Activated CD4-positive, CD25-positive, alpha-beta regulatory T cell (primary cell): ENCODE measurements at places on chromosomes 2 and 18.

GRCh38 chr2:75022516-75022915 lies 64.1 kb downstream of the POLE4 start:
- DNase-seq = no peak

GRCh38 chr18:37965572-37965970 lies 400.0 kb upstream of the CELF4 start:
- no peak for DNase-seq

GRCh38 chr2:215311625-215312396 lies at the start of gene ATIC:
Gene ATIC (plus strand): TSS chr2:215312059. CDS start chr2:215312143, 84 bp downstream.
- peak; percentile 84 for DNase-seq

GRCh38 chr2:43854671-43855070 lies 15.9 kb downstream of the ABCG8 start:
- no peak for DNase-seq

GRCh38 chr2:112566104-112566503 lies 18.3 kb upstream of the CHCHD5 start:
- DNase-seq = no peak

DNA sequence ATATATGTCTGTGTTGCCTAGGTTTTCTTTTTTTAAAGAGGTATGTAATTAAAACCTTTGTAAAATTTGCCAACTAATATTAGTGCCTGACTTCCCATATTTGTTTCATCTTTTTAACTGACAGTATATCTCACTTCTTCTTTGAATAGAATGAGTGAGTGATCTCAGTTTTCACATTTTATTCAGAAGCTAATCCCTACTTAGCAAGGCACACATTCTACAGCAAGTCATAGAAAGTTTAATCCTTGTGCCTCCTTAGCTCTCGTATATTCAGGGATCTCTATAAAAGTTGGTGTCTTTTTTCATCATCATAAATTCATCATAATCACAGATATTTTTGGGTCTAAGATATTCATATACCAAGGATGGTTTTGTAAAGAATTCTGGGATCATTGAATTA lies 66.6 kb downstream of the RIF1 start:
- no peak for DNase-seq

DNA sequence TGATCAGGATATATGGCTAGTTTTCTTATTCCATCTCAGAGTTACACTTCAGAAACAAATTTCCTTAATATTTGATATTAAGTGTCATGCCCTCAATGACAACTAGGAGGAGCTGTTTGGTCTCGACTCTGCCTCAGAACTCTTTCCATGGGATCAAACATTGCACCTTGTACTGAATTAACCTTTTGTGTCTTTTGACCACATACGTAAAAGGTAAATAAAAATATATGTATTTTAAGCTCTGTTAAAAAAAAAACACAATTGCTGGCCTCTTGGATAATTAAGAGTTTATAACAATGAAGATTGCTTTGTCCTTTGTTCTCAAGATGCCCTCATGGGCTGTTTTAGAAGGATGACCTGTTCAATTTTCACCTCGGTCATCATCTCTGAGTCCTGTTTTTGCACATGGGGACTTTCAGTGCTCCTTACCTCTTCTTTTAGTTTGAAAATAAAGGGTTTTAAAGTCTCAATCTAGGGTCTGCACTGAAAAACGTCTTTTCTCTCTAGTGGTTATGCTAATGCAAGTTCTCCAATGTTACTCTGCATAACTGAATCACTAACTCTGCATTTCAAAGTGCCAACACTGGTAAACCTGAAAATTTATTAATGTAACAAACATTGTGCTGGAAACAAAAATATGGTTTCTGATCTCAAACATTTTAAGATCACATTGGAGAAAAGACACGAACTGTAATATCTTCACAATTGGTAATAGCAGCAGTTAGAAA lies 18.8 kb upstream of the FN1 start:
- DNase-seq = no peak

DNA sequence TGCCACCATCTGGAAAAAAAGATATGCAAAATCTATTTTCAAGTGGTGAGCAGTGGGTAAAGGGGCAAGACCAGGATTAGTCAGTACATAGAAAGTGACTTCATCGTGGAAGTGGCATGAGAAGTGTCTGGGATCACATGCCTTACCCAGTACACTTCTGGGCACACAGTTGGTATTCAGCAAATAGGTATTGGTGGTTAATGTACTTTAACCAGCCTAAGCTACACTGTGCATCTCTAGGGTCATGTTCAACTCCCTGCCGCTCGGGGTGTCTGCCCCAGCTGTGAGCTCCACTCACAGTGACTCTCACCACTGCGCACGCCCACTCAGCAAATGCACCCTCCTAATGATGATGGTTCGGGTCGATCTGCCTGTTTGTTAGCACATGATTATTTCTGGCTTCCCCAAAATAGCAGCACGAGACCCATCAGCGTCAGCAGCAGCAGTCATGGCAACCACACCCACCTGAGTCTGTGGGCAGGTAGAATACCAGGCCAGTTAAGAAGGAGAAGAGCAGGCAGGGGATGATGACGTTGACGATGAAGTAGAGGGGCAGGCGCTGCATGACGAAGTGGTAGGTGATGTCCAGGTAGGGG lies 11.1 kb downstream of the CHRNA1 start:
- no peak for DNase-seq

GRCh38 chr2:85181134-85181631 lies 48.0 kb downstream of the TCF7L1 start:
- no peak for DNase-seq

- DNase-seq = no peak
These were observed 236.4 kb downstream of the LRRTM1 start for GRCh38 chr2:80068038-80068731.

DNA sequence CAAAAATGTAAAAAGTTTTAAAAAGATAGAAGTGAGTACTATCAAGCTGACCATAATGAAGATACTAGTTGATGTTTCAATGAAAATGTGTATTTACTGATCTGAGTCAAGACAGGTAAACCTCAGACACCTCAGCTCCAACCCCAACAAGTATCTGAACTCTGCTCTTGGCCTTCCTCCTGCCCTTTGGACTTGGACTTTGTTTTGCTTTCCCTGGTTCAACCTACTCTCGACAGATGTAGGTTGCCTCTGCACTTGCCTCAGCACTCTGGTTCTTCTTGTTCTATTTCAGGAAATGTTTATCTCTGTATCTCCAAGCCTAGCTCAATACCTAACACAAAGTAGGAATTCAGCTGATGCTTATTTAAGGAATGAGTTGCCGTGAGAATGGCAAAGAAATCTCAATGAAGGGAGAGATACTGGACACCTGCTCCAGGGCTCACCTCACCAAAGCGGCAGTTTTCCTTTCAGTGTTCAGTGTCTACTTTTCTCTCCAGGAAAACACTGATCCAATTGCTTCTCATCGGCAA lies 248.8 kb upstream of the CTAGE1 start:
- no peak for DNase-seq

GRCh38 chr2:228681426-228681825 lies 499.9 kb upstream of the SPHKAP start:
- no peak for DNase-seq

- no peak for DNase-seq
These were observed 687.8 kb downstream of the SLC4A3 start for GRCh38 chr2:220315098-220315823.

GRCh38 chr2:20534913-20535801 lies 88.3 kb downstream of the RHOB start:
- no peak for DNase-seq

DNA sequence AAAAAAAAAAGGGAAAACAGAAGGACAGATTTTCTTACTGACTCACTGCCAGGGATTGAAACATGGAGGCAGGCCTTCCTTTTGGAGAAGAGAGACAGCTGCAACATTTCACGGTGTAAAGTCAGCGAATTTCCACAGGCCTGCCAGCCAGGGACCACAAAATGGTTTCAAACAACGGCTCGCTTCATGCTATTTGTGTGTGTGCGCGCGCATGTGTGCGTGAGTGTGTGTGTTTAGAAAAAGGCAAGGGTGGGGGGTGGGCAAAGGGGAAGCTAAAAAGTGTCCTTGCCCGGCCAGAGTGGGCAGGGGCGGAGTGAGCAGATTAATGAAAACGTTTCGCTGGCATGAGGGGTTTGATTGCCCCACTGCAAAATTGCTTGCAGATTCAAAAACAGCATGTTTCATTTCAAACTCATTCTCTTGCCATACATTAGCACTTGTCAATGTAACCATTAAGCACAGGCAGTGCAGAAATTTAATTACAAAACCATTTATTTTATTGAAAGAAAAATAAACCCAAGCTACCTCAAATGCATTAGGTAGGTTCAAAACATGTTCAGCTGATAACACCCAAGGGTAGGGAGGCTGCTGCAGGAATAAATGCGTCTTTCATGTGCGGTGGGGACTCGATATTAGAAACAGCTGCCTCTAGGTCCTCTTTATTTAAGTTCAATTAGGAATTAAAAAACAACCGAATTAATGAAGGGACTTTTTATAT lies 182.1 kb upstream of the SIX2 start:
- DNase-seq = no peak

DNA sequence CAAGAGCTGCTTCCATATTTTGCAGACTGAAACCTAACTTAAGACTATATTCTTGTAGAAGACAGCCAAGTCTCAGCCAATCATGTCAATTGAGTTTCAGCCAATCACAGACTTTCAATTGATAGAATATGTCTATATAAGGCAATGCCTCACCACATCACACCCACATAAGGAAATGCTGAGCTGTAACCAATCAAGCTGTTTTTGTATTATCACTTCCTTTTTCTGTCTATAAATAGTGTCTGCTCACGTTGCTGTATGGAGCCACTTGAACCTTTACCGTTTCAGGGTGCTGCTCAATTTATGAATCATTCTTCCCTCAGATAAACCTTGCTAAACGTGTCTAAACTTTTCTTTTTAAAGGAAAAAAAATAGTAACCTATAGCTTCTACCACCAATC lies 1554.4 kb upstream of the LRRTM1 start:
- no peak for DNase-seq

GRCh38 chr2:142582317-142582716 lies 295.1 kb upstream of the KYNU start:
- no peak for DNase-seq

DNA sequence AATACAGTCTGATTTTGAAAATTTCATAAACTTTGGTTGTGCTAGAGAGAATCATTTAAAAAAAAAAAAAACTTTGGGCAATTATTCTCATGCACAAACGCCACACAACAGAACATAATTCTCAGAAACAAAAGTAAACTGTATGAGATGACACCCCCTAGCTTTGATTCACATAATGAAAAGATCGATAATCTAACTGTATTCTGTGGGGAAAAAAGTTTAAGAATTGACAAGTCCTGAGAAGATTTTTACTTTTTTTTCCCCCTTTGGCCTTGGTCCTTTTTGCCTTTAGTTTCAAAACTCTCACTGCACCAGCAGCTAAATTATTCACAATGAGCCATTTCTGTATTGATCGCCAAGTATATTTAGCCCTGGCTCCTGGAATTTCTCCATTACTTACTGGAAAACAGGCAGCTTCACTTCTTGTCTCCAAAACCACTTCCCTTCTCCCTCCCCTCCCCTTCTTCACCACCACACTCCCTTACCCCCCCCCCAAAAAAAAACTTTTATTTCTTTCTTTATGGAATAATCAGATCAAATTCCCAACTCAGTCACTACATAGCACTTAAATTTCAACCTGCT lies 2.0 kb downstream of the IKZF2 start:
- DNase-seq = no peak

DNA sequence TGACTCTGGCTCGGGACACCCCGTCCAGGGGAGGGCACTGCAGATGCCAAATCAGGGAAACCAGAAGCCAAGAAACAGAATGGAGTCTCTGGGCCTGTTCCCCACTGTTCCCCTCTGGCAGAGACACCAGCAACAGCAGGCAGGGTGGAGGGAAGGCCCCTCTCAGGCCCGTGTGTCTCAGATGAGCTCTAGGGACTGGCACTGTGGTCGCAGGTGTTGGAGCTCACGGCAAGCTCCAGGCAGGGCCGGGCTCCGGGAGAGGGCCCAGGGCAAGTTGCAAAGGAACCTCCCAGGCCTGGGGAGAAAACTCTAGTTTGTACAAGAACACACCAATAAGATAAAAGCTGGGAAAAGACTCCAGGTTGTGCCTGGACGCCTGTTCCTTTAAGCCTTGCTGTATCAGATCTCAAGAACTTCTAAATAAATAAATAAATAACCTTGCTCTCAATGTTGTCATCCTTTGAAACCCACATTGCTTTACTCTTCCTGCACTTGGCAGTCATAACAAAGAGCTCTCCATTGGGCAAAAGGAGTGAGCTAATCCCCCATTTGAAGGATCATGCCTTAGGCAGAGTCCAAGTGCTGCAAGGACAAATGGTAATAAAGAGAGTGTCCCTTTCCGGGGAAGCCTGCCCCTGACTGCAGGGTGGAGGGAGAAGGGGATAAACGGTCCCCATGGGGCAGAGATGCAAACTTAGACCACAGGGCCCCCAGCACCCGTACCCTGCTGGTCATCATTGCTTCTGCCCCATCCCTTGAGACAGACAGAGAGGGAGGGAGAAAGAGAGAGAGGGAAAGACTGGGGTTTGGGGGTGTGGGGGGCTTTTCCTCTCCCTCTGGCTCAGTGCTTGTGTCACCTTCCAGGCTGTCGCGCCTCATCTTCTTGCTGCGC lies 33.3 kb downstream of the CNGA3 start:
- DNase-seq = no peak

GRCh38 chr2:156890529-156891148 lies 366.9 kb upstream of the GALNT5 start:
- DNase-seq = no peak

DNA sequence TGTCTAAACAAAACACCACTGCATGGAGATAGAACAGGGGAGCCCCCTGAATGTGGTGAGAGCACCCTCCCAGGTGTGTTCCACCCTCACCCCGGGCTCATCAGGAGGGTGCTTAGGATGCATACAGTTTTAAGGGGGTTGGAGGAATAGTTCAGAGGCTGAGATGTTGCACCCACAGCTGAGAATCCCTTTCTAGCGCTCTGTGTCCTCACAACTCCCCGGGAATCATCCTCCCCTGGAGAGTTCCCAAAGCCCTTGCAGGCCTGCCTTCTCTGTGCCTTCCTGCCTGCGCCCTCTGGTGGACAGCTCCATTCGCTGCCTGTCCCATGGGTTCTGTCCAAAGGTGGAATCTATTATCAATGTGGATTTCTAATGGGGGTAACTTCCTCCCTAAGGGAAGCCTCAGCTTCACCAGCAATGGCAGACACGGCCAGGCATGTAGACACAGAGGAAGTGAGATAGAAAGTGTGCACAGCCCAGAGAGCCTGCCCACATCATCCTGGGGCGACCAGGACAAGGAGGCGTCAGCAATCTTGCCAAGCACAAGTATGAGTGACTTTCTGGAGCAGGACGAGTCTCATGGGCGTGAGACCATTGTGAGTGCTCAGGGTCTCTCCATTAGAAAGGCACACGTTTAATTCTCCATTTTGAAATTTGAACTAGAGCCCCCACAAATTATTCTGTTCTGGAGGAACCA lies 1.2 kb upstream of the UGT1A5 start:
- peak; percentile 56 for DNase-seq

GRCh38 chr2:230347659-230348305 lies 20.8 kb downstream of the SP140L start:
- no peak for DNase-seq

DNA sequence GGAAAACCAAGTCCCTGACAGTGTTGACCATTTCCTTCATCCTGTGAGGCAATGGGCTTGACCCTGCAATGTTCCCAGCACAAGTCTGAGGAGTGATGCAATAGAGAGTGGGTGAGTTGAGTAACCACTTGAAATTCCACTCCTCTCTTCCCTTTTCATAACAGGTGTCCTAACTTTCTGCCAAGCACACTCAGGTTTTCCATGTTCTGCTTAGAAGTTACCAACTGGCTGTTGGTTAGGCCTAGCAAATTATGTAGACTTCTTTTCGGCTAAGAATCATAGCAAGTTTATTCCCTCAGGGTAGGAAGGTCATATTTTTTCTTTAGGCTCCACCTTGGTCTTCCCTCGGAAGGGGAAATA lies 11.5 kb downstream of the GNLY start:
- DNase-seq = no peak
